Fibroblast of skin of right quadriceps (primary cell): ENCODE measurements at places on chromosomes 1 and 21.

GRCh38 chr1:10544239-10544638 is 69.5 kb downstream of the PEX14 start:
- DNase-seq: no peak

GRCh38 chr21:16983420-16983819 is 529.4 kb upstream of the CXADR start:
- no peak for DNase-seq

DNA sequence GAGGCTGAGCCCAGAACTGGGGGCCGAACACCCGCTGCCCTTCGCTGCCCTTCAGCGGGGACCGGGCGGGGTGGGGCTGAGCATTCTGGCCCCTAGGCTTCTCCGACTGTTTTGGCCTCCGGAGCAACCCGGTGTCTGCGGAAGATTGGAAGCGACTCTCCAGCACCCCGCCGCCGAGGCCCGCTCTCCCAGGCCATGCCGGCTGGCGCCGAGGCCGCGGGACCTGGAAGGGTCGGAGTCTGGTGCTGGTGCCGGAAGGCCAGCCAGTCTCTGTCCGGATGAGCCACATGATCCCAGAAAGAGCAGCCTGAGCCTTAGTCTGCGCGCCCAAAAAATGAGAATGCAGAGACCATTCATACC is 272.0 kb downstream of the FOXD2 start:
- DNase-seq: no peak

GRCh38 chr1:240031414-240031813 is 60.3 kb upstream of the FMN2 start:
- peak; percentile 82 for DNase-seq

DNA sequence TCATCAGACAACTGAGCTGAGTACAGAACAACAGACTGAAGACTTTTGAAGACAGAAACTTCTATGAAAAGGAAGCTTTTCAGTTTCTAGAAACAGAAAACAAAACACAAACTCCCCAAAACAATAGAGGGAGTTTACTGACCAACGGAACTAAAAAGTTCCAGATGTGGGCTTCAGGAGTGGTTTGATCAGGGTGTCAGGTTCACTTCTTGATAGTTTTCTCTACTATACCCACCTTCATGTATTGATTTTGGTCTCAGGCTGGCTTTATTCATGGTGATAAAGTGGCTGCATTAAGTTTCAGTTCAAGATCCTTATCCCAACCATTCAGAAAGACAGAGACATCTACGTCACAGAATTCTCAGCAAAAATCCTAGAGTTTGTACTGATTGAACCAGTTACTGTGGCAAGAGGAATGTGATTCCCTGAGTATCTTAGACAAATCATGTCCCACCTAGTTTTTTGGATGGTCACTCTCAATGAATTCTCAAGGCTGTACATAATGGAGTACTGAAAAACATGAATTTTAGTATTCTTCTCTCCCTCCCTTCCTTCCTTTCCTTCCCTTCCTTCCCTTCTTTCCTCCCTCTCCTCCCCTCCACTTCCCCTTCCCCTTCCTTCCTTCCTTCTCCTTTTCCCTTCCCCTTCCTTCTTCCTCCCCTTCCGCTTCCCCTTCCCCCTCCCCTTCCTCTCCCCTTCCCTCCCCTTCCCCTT is 680.5 kb downstream of the PTPRU start:
- DNase-seq: no peak

GRCh38 chr1:30046751-30047150 is 676.6 kb downstream of the MATN1 start:
- no peak for DNase-seq

DNA sequence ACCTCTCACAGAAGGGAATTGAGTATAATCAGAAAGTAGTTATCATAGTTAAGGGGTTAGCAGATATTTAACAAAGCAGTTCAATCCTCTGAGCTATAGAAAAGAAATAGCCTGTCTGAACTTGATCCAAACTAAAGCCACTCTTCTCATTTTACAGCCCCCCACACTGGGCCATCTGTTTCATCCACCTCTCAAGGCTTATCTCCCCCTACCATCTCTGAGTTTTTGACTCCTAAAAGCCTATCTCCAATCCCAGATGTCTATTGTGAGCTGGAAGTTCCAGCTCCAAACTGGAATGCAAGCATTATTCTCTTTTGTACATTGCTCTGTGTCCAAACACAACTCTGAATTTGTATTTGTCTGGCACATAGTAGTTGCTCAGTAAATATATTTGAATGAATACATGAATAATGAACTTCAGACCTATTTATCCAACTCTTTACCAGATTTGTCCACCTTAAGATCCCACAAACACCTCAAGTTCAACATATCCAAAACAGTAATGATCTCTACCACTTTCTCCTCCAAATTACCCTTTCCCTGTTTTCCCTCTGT is 98.1 kb downstream of the PLPP3 start:
- no peak for DNase-seq

- DNase-seq: no peak
These were observed 163.6 kb upstream of the PALMD start for GRCh38 chr1:99482286-99482685.

GRCh38 chr1:26391450-26391849 is 18.9 kb upstream of the ZNF683 start:
- peak; percentile 56 for DNase-seq

GRCh38 chr1:9840176-9840575 is 16.4 kb upstream of the CLSTN1 start:
- no peak for DNase-seq

DNA sequence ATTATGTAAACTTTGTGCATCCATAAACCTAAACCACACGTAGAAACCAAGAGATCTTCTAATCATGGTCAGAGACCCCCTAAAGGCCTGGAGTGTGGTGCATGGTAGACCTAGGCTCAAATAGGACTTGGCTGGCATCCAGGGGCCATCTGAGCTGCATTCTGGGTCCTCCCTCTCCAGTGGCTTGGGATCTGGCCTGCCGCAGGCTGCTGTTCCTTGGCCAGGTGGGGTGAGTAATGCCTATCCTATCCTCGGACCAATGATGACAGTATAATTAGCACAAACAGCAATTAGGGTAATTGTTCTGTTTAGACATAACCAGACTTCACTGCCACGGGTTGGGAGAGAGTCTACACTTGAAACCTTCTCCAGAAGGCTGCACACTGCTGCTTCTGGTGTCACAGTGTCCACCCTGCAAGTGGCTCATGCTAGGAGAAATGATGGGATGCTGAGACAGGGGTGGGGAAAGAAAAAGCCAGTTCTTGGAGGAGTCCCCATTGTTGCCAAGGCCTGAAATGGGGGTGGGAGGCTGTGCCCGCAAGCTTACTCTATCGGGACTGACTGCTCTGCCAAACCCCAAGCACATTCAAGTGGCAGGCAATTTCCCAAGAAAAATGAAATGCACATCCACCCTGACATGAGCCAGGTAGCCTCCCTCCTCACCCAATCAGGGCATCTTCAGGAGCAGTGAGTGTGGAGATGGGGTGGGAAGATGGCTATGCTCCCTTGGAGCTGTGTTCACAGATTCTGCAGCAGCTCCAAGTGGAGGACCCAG is 12.5 kb upstream of the PKP1 start:
- no peak for DNase-seq

DNA sequence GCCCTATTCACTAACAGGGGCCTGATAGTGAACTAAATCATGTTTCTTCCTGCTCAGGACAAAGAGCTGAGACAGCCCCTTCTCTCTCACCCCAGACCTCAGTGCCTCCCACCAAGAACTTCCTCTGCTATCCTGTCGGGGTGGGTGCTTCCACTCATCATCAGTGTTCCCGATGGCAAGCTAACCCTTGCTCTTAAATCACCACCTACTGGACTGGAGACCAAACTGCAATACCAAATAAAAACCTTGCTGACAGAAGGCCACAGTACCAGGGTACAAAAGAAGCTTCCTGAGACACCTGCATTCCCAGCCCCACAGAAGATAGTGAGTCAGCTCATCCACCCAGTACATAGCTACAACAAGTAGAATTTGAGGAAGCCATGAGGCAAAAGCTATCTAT is 799.5 kb downstream of the LTN1 start:
- no peak for DNase-seq

DNA sequence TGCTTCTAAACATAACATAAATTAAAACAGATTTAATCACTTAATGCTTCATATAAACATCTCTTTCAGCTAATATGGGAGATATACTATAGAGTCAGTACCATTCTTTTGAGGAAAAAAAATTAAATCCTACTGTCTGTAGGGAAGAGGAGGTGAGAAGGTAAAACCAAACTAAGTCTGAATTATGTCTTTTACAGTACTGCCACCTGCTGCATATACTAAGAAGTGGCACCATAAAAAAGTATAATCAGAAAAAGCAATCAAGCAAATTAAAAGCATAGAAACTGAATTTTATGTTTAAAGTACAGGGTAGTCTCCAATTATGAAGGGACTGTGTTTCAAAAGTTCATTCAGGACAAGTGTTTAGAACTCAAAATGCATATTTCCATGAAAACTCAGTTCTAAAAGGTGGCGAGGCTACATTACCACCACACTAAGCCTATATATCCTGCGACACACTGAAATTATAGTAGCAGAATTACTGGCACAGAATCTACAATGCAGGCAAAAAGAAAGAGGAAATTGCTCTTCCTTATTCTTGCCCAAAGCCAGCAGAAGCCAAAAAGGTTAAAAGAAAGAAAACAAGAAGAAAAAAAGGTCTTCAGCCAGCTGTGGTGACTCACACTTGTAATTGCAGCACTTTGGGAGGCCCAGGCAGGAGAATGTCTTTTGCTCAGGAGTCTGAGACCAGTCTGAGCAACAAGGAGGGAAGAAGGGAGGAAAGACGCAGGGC is 9.0 kb downstream of the NSL1 start:
- peak; percentile 34 for DNase-seq

DNA sequence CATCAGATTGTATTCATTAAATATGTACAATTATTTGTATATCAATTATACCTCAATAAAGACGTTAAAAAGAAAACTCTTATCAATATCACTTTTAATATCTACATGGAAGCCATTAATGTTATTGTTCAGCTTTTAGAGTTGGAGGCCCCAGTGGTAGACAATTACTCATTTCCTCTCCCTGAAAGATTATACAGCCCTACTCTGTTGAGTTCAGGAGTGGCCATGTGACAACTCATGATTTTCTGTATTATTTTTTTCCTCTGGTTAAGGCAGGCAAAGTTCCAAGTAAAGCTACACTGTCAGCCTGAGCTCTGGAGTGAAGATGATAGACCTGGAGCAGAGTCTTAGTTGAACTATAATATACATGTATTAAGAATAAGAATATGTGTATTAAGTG is 247.9 kb upstream of the B3GALT2 start:
- DNase-seq: peak; percentile 46

DNA sequence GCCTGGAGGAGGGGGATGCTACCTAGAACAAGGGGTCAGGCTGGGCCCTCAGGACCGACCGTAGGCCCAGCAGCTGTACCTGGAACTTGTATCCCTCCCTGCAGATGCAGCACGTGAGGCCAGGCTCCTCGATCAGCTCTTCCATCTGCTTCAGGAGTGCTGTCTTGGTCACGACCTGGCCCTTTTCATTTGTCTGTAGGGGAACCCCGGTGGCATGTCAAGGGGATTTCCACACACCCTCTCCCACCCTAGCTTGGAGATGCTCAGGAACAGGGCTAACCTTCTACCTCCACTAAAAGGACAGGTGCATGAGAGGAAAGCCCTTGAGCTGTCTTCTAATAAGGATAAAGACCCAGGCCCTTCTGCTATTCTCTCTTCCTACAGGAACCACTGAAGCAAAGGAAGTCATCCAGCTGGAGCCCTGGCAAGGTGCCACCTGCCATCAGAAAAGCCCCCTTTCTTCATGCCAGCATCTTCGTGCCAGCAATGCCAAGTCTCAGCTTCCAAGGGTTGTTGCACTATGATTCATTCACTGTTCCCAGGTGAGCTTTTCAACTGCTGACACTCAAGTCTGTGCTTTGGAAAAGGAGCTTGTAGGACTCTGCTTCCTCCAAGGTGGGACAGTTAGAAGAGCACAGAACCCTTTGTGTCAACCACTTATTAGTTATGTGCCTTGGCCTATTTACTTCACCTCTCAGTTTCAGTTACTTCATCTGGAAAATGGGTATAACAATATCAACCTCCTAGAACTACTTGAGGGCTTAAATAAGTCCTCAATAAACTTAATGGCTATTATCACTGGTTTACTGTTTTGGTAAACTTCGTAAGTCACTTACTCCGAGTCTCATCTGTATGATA is 122.1 kb downstream of the UBR4 start:
- no peak for DNase-seq

GRCh38 chr1:85428471-85429089 is 36.4 kb downstream of the DDAH1 start:
- no peak for DNase-seq

DNA sequence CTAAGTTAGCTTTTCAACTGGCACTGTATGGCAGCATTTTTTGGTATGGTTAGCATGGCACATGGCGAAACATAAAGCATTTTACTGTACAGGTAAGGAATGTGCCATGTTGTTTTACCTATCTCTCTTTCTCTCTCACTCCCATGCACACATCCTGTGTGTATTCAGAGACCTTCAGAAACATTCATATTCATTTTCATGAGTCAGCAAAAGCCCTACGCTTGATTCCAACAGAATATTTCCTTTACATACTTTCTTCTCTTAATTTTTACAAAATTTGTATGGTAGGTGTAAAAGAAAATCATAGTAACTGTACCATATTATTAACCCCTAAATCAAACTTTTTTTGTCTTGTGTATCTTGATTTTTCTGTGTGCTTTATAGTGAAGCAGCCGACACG is 10.3 kb downstream of the SRSF11 start:
- DNase-seq: no peak

GRCh38 chr1:226690460-226690982 is 48.6 kb downstream of the ITPKB start:
- DNase-seq: no peak

- no peak for DNase-seq
These were observed 1.9 kb upstream of the NAV1 start for GRCh38 chr1:201537028-201537427.

- DNase-seq: no peak
These were observed 1.3 kb upstream of the H3-3A start for GRCh38 chr1:226061068-226061840.

- no peak for DNase-seq
These were observed 471.0 kb upstream of the PBX1 start for GRCh38 chr1:164087906-164088453.

- peak; percentile 60 for DNase-seq
These were observed 18.3 kb downstream of the IL6R start for GRCh38 chr1:154423304-154423987.

DNA sequence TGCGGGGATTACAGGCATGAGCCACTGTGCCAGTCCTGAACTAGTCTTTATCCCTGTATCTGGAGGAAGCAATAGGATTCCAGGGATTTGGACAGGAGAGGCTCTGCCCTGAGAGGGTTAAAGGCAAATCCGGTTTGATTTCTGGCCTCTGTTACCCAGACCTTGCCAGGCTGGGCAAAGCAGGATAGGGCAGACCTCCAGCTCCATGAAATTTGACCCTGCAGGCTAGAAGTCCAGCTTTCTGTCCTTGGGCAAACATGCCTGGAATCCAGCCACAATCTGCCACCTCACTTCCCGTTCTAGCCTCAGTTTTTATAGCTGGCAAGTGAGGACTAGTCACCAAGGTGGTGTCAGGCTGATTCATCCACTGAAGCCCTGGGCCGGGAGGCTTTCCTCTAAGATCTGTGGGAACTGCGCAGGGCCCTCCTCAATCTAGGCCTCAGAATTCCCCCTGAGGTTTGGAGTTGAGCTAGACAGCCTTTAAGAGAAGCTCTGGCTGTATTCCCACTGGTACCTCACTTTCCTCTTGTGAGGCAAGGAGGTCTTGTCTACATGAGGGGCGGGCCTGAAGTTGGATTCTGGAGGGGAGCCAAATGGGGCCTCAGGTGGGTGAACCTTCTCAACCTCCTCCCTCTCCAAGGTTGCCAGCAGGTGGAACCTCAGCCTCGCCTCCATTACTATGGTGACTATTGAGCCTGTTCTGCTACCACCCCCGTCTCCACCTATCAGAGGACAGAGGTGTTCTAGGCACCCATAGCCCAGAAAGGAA is 7.0 kb upstream of the P3R3URF start:
- DNase-seq: peak; percentile 90
